ENCODE measurements at places on chromosomes 6 and 20.

DNA sequence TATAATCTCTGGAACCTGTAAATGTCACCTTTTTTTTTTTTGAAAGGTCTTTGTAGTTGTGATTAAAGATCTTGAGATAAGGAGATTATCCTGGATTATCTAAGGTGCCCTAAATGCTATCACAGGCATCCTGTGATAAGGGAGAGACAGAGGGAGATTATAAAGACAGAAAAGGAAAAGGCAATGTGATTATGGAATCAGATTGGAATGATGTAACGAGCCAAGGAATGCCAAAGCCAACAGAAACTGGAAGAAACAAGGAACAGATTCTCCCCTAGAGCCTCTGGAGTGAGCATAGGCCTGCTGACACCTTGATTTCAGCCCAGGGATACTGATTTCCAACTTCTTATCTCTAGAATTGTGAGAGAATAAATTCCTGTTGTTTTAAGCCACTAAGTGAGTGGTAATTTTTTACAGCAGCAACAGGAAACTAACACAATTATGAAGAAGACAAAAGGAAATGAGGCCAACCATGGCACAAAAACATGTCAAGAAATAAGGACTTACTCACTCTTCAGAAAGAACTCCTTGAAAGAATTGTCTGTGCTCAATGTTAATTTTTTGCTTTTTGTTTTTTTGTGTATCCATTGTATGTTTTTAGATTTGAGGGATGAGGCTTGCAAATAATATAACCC is 82.7 kb downstream of the CFAP61 start:
- no peak for DNase-seq

- no peak for DNase-seq
Observed at GRCh38 chr6:151036869-151037680, 171.6 kb downstream of the MTHFD1L start.

DNA sequence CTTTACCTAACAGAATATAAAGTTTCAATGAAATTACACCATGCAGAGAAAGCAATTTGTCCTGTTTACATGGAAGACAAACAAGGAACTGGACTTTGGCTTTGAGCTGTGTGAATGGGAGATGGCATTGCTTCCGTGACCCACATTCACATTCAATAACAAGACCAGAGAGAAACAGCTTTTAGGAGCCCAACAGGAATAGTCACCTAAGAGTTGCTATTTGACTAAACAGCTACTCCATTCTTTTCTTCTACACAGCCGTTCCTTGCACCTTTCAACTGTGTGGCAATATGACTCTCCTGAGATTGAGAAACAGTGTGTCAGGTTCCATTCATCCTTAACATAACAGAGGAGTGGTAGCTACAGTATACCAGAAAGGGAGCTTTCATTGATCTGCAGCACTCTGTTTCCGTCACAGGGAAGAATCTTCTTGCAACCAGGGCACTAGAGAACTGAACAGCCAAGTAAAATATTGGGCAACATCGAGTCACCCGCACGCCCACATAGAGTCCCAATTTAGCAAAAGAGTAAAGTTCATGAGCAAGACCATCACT is 355.1 kb downstream of the HAO1 start:
- no peak for DNase-seq

DNA sequence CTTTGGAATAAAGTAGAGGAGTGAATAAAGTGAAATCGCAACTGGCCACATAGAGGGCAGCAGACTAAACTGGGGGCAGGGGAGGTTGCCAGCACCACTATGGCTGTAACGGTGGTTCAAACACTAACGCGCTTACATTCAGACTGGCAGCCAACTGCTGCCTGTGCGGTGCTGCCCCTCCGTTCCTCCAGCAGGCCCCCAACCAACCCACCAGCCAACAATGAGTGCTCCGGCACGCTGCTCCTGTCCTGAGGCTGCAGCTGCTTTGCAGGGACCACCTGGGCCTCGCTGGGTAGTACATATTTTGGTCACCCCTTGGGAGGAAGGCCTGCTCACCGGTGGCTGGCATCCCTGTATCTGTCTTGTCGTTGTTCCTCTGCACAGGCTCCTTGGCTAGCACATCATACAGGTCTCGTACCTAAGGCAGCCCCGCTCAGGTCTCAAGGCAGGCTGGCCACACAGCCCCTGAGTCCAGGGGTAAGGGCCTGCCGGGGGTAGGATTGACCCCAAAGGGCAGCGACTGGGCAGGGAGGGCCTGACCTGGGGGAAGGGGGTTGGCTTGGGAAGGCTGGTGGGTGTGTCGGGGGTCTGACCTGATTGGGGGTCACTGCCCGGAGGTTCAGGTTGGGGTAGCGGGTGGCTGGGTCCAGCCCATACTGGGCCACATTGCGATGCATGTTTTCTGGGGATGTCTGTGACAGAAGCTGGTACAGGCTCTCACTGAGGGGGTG is 6.3 kb downstream of the MICAL1 start:
- no peak for DNase-seq

DNA sequence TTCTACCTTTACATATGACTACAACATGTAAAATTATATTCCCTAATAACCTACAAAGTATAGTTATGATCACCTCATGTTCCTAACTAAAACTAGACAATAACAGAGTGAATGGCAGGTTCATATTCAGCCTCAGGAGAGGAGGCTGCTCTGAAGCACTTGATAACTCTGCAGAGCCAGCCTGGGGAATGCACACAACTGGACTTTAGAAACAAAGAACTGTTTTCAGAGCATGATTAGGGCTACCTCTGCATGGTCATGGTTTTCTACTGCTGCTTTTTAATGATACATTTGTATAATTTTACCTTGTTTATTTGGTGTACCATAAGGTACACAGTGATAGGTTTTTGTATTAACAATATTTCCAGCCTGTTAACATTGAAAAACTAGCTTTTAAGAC is 50.3 kb downstream of the TRPC4AP start:
- DNase-seq = no peak

GRCh38 chr20:25040438-25040831 is 17.5 kb downstream of the ACSS1 start:
- DNase-seq = no peak

GRCh38 chr6:33702345-33702977 is 9.0 kb downstream of the UQCC2 start:
- peak; percentile 54 for DNase-seq

DNA sequence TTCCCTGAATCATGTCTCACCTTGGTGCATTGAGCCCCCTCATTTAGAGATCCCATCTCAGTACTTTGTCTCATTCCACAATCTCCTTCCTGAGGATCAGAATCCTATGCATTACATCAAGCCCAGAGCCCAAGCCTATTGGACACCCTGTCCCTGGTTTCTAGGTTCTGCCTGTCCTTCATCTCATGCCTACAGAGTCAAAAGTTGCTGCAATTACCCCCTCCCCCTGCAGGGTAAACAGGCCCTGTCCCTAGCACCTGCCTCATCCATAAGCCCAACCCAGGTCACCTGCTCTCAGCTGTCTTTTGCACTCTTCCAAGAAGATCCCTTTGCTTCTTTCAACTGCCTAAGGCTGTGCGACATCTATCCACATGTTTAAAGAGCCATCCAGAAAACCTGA is 93.9 kb downstream of the SPTLC3 start:
- no peak for DNase-seq

- no peak for DNase-seq
Observed at GRCh38 chr6:166045860-166046200, 121.8 kb downstream of the TBXT start.

- DNase-seq = no peak
Observed at GRCh38 chr20:62311150-62311549, 8.4 kb downstream of the ADRM1 start.

DNA sequence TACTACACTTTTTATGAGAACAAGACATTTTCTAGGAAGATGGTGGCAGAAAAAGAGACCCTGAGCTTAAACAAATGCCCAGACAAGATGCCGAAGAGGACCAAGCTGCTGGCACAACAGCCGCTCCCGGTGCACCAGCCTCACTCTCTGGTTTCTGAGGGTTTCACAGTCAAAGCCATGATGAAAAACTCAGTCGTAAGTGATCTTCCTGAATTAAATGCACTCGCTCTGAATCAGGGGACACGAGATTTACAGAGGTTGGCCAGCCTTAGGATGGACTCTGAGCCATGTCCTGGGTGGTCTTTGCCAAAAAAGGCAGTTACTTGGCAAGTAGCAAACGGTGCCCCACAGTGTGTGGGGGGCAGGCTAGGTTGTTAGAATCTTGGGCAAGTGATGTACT is 423 bp downstream of the PACRG start:
- no peak for DNase-seq

GRCh38 chr6:112443179-112444065 is 96.3 kb downstream of the RFPL4B start:
- DNase-seq = no peak

DNA sequence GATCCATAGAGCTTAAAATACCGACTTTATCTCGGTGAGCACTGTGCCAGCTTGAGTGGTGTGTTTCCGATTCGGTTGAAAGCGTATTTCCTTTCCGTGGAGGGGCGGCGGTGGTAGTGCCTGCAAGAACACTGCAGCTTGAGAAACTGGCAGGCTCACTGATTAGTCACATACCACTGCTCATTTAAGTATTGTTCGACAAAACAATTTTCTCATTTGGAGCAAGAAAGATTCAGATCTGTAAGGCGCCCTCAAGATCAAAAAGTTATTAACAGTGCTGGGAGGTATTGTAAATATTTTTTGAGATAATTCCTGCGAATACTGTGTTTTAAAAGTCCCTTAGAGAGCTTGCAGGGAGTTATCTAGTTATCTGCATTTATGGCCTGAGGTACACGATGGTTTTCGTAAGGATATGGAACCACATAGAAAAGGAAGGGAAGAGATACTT is 1.3 kb downstream of the MAPK14 start:
- DNase-seq = peak; percentile 70

GRCh38 chr20:37451616-37452015 is 69.4 kb upstream of the NNAT start:
- no peak for DNase-seq

DNA sequence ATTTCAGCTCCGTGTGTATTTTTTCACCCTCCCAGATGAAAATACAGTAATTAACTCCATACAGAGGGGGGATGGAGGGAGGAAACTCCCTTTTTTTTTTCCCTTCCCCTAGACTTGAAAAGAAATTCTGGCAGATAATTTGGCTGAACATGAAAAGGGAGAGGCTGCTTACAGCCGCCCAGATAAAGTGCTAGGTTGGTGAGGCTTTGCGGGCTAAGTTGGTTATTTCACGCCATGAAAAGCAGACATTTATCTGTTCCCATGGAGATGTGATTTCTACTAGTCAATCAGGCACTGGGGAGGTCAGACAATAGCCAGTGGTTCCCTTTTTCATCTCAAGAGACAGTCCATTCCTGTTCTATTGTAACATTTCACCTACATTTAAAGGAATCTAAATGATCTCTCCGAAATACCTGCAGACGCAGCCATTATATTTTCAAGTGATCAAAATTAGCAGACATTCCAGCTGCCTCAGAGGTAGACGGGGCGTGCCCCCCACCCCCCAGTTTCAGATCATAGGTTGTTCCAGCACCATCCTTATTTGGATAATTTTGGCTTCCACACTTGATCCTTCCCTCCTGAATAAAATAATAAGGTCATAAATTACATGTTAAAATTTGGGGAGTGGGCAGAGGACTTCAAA is 143.9 kb upstream of the ZNF217 start:
- DNase-seq = no peak

DNA sequence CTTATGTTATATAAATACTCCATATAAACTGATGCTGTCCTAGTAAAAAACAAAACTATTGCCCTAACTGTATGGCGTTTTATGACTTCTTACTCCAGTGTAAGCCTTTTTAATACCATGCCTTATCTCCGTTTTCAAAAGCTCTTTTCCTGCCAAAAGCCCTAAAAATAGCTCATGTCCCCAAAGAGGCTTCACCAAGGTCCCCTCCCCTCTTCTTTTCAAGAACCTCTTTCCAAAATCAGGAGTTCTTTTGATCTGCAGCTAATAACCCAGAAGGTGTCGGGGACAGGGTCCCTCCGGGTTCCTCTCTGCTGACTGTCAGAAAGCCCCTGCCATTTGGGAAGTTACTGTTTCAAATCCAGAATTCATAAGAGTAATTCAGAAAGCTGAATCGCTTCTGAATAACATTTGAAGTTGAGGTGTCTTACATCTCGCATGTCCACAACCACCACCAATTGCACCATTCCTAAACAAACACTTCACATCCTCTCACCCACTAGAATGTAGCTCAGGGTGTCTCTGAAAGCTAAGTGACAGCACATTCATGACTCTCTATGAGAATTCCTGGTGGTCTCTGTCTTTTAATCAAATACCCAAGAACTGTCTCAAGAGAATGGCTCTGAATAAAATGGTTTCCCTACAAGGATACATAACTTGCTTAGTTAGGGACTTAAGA is 13.3 kb downstream of the TASP1 start:
- no peak for DNase-seq

- DNase-seq = no peak
Observed at GRCh38 chr20:63536997-63537524, at the start of gene PTK6. Gene PTK6, minus strand, starts transcription at chr20:63537376. Its CDS starts 62 bp downstream, at chr20:63537314.

DNA sequence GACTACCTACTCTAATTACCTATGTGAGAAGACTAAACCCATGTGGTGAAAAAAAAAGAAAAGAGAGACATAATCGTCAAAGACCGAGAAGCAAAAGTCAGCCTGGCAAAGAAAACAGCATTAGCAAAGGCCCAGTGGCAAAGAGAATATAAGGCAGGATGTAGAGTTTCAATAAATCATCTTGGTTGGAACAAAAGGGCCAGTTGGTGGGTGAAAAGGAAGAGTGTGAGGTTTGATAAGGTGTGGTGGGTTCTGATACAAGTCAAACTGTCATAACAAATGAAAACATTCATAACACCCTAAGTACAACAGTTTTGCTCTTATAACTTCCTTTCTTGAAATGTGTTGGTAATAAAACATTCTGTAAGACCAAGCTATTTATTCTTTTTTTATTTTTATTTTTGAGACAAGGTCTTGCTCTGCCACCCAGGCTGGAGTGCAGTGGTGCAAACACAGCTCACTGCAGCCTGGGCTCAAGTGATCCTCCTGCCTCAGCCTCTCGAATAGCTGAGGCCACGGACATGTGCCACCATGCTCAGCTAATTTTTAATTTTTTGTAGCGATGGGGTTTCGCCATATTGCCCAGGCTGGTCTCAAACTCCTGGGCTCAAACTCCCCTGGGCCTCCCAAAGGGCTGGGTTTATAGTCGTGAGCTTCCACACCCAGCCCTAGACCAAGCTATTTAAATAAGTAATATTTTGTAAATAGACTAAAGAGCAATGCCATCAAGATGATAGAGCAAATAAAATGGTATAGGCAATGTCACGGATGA is 18.9 kb upstream of the GTF3C6 start:
- no peak for DNase-seq
